ENCODE measurements at places on chromosomes 6 and 20. TPM values are rescaled to one million over a fixed set of nuclear protein-coding genes. Genes with fewer than 3 reads are reported as not detected.

The EYS gene
- not detected for total RNA-seq

The TMEM170B gene
- 2.7 TPM for total RNA-seq

The VSTM2L gene
- total RNA-seq = not detected

The ITCH gene
- total RNA-seq = 51.7 TPM

The CLVS2 gene
- total RNA-seq = not detected

The RGS17 gene
- 0.02 TPM for total RNA-seq

DNA sequence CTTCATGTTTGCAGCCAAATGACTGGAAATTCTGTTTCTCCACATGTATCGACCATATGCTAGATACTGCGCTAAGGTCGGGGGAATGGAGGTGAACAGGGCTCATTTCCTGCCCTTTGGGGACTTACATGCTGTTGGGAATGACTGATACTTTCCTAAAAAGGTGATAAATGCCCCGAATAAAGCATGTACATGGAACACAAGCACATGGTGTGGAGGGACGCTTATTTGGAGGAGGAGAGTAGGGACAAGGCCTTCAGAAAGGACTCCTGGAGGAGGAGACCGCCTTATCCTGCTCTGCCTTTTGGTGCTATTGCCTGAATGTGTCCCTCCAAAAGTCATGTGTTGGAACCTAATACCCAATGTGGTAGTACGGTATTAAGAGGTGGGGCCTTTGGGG, 344.5 kb downstream of the PRL start:
- DNase-seq = no peak

DNA sequence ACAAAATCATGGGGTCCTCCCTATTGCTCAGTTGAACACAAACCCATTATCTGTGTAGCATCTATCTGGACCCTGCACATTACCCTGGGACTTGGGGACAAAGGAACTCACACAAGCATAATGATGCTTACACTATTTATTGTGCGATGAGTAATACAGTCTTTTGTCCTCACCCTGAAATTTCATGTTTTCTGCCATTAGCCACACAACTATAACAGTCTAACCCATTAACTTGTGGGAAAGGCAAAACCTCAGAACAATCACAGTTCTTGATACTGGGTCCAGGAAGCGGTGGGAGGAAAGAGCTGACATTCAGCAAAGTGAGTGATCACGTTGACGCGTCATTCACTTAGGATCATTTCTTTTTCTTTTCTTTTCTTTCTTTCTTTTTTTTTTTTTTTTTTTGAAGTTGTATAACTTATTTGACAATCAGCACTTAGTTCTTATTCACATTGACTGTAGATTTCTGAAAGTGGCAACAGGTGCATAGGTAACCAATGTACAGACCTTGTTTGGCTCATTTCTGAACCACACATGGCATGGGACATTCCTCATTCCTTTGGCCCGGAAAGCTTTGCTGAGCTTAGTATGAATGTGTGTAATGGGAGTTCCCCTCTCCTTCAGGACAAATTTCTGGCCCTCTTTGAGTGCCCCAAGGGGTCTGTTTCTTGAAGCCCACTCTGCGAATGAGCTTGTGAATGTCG, 94.8 kb upstream of the CNKSR3 start:
- no peak for DNase-seq

DNA sequence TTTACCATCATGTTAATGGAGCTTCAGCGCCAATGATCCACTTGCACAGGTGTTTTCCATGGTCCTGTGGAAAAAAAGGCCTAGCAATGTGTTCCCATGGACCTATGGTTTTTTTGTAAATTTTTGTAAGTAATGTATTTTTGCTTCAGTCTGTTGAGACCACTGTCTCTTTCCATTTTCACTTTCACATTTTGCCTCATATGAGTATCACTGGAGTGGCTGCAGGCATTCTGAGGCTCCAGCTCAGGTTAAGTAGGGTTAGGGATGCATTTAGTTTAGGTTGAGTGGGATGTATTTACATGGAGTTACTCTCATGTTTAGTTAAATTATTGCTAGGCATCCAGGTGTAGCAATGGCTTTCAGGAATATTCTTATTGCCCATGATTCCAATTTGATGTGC, 19.2 kb upstream of the LMBRD1 start:
- no peak for DNase-seq

DNA sequence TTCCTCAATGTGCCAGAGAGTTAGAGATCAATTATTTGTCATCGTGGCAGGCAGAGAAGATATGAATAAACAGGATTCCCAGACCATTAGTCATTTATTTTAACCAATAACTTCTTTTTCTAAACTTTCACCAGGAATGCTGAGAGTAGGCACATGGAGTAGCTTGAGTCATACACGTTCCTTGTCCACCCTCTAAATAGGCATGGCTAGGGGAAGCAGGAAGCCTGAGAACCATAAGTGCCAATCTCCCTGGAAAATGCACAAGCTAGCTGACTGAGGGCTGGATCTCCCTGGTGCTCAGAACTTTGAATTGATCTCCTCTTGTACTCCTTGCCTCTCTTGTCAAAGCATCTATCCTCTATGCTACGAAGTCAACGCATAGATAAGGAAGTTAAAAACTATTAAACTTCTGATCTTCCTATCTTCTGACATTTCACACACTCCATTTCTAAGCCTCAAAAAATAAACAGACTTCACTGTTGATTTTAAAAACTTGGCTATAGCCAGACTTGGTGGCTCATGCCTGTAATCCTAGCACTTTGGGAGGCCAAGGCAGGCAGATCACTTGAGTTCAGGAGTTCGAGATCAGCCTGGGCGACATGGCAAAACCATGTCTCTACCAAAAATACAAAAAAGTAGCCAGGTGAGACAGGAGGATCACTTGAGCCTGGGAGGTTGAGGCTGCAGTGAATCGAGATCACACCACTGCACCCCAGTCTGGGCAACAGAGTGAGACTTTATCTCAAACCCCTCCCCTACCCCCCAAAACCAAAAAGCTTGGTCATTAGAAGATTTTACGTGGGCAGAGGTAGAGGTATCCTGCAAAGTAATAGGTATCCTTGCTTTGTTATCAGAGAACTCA, 11.8 kb downstream of the ADTRP start:
- no peak for DNase-seq

DNA sequence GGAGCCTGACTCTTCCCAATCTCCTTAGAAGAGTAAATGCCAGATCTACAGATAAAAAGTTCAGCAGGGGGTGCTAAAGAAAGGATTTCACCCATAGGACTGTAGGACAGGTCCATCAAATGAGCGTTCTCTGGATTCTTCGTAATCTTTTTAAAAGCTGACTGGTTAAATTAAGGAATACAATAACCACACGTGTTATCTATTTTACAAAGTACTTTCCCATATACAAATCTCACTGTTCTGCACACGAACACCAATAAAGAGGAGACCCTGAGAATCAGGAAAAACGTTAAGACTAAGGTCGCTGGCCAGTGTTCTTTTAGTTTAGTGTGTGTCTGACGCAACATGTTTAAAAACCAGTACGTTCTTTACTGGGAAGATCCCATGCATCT, 542 bp downstream of the TUBE1 start:
- DNase-seq = no peak

- DNase-seq = no peak
These were observed 801 bp upstream of the KIFC1 start for GRCh38 chr6:33390767-33391277.

- no peak for DNase-seq
These were observed 61.6 kb upstream of the RNF146 start for GRCh38 chr6:127205036-127205435.

DNA sequence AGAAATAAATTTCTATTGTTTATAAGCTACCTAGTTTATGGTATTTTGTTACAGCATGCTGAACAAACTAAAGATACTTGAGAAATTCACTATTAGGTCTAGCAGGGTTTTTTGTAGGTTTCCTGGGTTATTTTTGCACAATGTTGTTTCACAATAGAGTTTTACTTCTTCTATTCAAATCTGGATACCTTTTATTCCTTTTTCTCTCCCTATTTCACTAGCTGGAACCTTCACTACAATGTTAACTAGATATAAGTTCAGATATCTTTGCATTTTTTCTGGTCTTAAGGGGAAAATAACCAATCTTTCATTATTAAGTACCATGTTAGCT, 237.7 kb upstream of the CITED2 start:
- DNase-seq = no peak

- DNase-seq = no peak
These were observed 26.4 kb downstream of the RPP40 start for GRCh38 chr6:4977468-4977867.

DNA sequence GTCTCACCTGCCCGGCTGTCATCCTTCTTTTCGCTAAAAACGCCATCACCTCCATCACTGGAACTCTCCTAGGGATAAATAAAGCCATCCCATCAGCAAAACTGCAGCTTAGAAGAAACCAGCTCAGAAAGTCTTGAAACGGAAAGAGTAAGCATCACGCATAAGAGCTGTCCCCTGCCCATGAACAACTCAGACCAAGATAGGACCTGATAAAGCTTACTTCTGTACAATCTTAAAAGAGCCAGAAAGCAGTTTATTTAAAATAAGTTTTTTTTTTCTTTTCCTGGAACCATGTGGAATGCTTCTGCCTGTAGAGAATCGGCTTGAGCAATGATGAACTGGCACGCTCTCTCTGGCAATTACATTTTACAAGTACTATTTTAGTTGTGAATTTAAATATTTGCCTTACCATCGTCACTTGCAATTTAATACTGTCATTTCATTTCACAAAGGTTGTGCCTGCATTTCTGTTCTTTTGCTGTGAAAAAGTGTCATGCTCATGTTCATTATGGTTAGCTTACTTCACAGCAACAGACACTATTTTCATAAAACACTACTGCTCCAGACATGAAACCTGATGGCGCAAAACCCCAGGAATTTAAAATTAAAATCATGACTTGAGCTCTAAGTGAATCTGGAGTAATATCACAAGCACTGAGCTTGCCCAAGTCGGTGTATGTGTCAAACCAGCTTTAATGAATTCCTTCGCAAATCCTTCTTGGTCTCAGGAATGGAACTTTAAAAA, 59.6 kb upstream of the EMILIN3 start:
- no peak for DNase-seq

- DNase-seq = no peak
These were observed 11.4 kb downstream of the SLC35F1 start for GRCh38 chr6:117918454-117918853.

All from CD8-positive, alpha-beta memory T cell (primary cell).